Karpas-422 (cell line): ENCODE measurements at places on chromosomes 6 and 20.

DNA sequence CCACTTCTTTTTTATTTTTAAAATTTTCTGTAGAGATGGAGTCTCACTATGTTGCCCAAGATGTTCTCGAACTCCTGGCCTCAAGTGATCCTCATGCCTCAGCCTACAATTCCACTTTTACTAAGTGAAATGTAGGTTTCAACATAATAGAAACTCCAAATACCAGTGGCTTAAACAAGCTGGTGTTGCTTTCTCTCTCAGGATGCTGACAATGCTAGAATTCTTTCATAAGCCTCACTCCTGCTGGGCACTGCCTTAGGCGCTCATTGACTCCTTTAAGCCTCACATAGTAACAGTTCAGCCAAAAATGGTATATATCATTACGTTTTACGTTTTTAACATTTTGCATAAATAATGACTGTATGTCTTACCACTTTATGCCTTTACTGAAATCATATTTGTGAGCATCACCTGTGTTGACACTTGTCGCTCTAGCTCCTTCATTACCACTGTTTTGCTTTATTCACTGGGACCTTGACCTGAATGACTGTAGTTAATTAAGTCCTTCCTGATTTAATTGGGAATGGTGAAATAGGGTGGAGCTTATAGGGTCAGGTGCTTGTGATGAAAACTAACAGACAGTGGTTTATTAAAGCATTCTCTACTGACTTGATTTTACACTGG, 3.9 kb upstream of the CST9 start:
- no peak for DNase-seq

DNA sequence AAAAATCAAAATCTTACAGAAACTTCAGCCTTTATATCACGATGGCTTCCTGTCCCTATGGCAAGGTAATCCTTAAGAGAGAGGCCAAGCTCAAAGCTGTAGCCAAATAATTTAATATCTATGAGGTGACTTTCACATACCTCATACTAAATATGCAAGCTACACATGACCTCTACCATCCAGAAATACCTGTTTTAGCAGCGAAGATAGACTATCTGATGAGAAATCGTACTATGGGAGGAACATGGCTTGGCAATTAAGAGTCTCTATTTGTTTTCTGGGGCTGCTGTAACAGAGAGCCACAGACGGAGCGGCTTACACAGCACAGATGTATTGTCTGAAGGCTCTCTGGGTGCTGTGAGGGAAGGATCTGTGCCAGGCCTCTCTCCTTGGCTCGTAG, 31.0 kb upstream of the SALL4 start:
- no peak for DNase-seq

DNA sequence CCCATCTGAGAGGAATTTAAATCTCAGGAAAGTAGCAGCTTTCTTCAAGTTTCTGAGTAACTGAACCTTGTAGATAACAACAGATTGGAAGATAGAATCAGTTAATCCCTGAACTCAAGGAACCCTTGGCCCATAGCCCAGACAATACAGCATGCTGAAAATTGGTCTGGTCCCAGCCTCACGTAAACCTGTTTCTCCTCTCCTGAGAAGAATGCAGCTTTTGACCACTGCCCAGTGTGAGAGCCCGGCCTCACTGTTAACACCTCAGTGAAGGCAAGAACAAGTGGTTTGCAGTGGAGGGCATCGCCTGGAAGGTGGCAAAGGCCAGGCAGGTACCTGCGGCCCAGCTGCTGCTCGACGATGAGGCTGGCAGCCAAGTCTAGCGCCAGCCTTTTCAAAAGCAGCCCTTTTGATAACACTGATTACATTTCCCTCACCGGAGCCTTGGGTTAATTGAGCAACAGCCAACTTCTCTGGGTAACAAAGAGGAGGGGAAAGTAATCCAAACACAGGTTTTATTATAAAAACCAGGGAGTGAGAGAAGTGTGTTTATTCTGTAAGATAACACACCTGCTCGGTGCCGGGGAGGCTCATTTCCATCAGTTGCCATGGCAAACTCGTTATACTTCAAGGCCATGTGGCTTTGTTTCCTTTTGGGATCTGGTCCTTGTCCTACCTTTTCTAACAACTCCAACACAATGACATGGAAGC, 54.0 kb downstream of the TRAF3IP2 start:
- DNase-seq: no peak

- DNase-seq: no peak
Observed at GRCh38 chr6:72715119-72715518, 93.3 kb downstream of the KCNQ5 start.

DNA sequence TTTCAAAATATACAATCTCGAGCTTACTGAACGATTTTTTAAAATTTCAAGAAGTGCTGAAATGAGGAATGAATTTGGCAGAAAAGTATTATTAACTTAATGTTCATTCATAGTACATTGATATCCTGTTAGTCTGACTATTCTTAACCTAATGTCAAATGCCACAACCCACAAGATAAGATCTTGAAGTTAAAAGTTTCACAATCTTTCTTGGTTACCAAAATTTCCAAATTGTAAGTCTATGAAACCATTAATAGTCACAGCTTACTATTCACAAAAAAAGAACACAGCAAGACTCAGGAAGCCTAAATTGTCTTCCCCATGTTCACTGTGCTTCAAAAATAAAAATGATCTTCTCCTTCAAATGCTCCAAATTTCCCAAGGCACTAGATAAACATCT, 71.3 kb downstream of the HACE1 start:
- DNase-seq: no peak

DNA sequence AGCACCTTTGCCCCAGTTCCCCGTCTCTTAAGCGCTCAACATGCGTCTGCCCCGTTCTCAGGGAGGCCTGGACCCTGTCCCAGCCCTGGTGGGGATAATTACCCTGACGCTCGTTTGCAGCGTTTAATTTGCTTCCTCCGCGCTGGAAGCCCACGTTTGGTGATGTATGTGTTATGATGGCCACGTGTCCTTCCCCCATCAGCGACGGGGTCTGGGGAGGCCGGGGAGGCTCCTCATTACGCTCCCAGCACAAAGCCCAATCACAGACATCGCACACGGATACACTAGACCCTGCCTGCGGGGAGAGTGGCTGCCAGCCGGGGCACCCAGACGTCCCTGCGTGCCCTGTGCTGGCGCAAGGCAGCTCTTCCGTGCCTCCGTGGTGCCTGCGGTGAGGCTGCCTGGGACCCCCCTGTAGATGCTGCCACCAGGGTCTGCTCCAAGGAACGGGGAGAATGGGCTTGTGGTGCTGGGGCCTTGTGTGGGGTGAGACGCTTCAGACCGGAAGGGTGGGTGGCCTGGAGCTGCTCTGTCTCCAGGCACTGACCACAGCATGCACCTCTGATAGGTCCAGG, 10.2 kb upstream of the CHRNA4 start:
- DNase-seq: no peak

GRCh38 chr6:53765270-53765669, 29.5 kb upstream of the LRRC1 start:
- no peak for DNase-seq

GRCh38 chr6:94150886-94151285, 731.5 kb upstream of the EPHA7 start:
- DNase-seq: no peak

DNA sequence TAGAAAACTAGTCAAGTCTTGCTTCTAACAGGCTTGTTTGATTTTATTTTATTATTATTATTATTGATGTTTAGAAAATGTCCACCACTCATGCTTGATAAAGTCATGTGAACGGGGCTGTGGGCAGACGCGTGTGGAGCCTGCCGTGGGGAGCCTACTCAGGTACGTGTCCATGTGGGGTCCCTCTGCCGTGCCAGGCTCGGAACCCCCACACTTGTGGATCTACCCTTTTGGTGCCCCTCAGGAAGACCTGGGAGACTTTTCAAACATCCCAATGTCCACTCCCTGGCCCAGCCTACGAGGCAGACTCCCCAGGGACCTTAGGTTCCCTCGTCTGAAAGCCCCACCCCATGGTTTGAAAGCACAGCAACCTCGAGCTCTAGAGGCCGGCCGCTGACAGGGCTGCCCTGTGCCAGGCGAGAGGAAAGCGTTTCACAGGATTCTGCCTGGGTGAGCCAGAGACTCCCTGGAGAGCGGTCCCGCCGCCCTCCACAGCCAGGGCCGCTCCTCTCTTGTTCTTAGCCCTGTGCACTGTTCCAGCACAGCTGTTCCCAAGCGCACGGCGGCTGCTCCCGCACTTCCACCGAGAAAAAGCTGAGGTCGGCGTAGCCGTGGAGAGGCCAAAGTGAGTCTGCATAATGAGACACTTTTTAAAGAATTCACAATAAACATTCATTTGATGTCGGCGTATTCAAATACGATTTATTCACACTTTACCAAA, 249.7 kb downstream of the TTLL2 start:
- DNase-seq: no peak

DNA sequence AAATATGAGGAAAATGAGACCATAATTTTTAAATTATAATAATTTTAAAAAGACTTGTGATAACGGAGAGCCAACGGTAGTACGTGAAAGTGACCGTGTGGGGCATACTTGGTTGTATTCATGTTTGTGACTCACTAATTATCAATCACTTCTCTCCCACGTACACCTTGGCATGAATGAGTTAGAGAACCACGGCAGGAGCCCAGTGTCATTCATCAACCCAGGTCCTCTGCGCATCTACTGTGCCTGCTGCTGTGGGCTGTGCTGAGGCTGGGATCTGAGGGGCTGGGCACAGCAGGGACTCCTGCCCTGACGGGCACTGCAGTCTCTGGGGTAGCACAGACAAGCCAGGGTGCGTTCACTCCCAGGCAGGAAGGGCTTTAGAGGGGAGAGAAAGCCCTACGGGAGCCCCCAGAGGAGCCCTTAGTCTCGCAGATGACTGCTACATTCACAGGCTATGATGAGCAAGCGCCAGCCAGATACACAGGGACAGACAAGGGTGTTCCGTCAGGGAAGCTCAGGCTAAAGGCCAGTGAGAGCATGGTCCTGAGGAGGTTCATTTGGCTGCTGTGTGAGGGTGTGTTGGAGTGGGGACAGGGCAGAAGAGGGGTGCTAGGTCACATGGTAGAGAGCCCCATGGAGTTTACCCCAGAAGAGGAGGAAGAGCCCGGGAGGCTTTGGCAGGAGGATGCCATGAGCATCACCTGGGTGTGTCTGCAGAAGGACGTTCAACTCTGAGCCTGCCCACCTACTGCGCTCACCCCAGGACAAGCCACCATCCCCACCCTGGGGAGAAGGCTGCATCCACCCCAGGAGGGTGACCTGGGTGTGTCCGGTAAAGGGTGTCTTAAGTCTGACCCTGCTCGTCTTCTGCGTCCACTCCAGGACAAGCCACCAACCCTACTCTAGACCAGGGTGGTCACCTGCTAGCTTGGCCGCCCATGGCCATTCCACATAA, 8.2 kb upstream of the RPS6KA2 start:
- DNase-seq: no peak

GRCh38 chr6:159766906-159767305, 5.1 kb downstream of the ACAT2 start:
- no peak for DNase-seq

GRCh38 chr20:37120497-37120896, 24.7 kb upstream of the RBL1 start:
- no peak for DNase-seq

DNA sequence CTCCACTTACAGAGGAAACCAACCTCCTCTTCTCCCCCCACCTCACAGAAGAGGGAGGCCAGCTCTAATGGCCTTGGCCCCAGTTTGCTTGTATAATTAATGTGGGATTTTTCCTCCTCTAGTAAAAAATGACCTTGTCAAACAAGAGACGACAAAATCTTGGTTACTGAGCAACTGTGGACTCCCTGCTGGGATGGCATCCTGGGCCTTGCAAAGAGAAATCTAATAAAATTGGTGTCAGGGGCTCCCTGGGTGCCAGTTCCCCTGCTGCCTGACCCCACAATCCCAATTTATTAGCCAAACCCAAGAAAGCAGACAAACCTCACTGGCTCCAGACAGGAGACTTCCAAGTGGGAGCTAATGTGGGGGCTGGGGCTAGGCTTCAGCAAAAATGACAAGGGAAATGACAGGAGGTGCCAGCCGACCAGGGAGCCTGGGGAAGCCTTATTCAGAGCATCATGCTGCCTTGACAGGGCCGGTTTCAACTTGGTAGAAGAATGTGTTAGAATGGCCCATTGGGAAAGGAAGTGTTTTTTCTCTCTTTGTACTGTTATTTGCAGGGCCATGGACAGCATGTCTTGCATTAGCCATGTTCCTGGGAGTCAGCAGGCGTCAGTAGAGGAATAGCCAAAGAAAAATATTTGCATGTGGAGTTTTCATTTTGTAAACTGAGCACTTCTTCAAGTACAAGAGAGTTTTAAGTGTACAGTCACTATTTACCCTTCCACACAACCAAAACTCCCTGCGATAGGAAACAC, 816.9 kb downstream of the DHX35 start:
- no peak for DNase-seq

- no peak for DNase-seq
Observed at GRCh38 chr6:29426654-29427053, 11.9 kb downstream of the OR12D1 start.

DNA sequence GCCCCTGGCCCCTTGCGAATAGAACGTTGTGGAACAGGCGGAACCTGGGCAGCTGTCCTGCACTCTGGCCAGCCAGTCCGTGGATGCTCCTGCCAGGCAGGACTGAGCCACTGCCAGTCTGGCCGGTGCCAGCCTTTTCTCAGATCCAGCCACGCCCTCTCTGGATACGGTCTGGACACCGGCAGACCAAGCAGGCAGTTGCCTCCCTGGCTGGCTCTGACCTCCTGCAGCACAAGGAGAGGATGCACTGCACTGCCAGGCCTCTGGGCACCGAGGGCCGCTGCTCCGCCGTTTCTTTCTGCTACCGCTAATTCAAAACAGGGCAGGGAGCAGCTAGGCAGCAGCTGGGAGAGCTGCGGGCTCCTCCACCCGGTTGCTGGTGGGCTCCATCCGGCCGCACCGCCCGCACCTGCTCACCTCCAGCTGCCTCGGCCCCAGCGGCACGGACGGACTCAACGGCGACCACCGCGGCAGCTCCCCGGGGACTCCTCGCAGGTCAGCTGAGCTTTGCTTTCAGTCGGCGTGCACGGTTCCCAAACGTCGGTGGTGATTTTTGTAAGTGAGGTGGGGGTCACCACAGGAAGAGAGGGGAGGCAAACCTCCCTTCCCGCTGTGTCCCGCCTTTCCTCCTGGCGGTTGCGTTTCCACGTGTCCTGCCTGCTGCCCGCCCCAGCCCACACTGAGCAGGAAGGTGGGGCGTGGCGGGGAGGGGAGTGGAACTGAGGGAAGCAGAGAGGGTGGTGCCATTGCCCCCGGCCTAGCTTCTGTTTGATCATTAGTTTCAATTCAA, 30.3 kb upstream of the AFDN start:
- no peak for DNase-seq
